ENCODE measurements at places on chromosomes 12 and 14. TPM values are rescaled to one million over a fixed set of nuclear protein-coding genes. Genes with fewer than 3 reads are reported as not detected.

DNA sequence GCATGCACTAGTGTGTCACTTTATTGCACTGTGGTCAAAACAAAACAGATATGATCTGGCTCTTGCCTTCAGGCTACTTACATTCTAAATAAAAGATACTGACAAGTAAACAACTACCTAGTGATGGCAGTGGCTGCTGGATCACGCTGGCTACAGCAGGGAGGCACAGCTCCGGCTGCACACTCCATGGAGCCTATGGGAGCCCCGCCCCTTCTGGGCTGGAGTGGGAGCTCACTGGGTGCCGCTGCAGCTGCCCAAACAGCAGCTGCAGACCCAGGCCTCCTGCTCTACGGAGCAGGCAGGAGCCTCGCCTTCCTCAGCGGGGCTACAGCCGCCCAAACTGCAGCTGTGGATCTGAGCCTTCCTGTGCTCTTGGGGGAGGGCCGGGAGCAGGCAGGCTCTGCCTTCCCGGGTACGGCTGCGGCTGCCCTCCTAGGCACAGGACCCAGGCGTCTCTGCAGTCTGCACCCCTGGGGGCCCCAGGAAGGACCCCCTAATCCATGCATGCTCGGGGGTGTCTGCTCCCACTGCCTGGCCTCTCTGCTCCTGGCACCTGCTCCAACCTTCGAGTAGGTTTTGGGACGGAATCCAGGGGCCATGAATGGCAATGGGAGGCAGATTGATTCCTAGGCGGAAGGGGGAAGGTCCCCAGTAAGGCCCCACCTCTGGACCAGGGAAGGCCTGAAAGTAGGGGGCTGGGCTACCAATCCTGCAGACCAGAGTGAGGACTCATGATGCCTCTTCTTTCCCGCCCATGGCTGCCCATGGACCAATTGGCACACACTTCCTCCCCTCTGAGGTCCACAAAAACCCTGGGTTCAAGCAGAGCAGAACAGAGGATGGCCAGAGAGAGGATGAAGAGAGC, 253.1 kb downstream of the ANO6 start:
- DNase-seq: no peak

Gene ZFHX2
- 0.81 TPM for total RNA-seq

DNA sequence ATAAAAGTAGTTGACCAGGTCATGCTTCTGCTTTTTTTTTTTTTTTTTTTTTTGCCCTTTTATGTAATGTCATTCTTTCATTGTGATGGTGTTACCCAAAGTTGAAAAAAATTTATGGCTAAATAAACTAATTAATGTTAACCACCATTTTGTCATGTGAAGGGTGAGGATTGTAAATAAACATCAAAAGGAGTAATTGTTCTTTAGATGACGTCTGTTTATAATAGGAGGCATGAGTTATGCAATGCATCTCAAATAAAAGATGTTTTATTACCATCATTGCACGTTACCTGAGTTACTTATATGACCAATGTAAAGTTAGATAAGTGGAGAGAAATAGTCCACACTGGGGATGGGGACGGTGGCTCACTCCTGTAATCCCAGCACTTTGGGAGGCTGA, 349.9 kb upstream of the PDE3A start:
- no peak for DNase-seq

DNA sequence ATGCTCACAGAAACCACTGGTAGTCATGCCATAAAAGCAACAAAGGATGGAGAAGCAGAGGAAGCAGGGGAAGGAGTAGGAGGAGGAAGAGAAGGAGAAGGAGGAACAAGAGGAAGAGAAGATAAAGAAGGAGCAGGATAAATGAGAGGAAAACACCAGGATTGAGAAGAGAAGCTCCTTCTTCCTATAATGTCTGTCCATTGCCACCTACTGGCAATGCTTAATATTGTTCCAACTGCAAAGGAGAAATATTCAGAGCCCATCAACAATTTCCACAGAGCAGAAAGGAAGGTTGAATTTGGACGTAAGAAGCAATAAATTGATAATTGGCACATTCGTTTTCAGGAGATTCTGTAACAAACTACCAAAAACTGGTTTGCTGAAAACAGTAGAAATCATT, 898.4 kb downstream of the SLC16A7 start:
- no peak for DNase-seq

GRCh38 chr14:90654831-90655276, 161.4 kb downstream of the TTC7B start:
- no peak for DNase-seq

DNA sequence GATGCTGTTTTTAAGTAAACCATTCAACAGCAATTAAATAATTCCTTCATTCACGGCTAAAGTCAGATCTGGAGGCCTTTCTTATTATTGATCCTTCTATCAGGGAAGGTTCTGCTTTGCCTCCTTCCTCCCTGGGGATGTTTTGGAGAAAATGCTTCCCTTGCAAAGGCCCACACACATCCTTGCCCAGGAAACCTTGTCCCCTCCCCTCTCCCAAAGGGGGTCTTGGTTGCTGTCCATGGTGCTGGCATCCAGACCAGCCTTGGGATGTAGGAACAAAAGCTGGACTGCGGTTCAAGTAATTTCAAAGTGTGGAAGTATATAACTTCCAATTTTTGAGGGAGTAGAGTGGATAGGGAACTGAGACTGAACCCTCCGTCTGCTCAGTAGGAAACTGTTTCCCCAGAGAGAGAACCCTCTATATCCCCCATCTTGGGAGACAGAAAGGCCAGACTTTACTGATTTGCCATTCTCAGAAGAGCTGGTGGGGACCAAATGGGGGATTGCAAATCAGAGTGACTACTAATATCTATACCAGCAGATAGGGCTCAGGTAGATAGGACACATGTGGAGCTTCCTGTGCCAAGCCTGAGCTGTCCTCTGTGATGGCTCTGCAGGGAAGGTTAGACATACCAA, 5.6 kb downstream of the MARCHF9 start:
- DNase-seq: no peak

- DNase-seq: no peak
Measured at GRCh38 chr14:103243764-103244737, 90.0 kb upstream of the EIF5 start.

Gene PTGDR
- 0.15 TPM for total RNA-seq

DNA sequence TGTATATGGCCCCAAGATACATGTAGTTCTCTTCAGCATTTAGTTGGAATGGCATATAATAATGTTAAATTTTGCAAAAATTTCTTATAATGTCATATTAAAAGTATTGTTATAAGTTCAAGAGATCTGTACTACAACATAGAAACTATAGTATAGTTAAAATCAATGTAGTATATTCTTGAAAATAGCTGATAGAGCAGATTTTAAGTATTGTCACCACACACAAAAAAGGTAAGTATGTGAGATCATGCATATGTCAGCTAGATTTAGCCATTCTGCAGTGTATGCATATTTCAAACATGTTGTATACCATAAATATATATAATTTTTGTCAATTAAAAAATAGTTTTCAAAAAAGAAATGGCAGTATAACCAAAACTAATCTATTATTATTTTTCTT, 86.5 kb downstream of the PLBD1 start:
- DNase-seq: no peak

Gene KRT77
- total RNA-seq: not detected

DNA sequence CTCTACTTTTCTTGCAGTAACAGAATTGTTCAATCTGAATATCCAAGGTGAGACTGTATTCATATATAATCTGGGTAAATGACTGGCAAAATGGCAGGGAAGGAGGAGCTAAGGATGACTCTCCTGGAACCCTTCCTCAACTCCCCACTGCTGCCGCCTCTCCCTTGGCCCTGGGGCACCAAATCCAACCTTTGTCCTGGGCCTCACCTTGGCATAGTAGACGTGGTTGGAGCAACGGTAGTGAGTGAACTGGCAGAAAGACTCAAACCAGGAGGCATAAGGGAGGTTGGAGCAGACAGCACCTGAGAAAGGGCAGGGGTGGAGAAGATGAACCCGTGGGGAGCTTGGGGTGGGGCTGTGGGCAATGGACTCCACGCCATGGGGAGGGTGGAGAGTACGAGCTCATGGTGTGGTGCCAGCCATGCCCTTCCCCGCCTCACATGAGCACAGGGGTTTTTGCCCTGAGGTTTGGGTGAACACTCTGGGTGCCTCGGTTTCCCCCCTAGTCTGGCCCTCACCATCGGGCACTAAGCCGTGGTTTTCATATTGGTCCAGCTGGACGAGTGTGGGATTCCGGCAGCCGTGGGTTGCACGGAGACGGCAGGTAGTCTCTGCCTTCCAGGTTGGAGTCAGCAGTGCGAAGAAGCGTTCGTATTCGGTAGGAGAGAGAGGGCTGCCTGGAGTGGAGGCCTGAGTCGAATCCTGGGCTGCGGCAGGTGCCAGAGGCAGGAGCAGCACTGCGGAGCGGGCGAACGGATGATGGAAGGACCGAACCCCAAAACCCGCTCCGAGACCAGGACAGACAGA, 753 bp downstream of the ACRBP start:
- no peak for DNase-seq

Gene PPP1R13B
- 15.3 TPM for total RNA-seq

DNA sequence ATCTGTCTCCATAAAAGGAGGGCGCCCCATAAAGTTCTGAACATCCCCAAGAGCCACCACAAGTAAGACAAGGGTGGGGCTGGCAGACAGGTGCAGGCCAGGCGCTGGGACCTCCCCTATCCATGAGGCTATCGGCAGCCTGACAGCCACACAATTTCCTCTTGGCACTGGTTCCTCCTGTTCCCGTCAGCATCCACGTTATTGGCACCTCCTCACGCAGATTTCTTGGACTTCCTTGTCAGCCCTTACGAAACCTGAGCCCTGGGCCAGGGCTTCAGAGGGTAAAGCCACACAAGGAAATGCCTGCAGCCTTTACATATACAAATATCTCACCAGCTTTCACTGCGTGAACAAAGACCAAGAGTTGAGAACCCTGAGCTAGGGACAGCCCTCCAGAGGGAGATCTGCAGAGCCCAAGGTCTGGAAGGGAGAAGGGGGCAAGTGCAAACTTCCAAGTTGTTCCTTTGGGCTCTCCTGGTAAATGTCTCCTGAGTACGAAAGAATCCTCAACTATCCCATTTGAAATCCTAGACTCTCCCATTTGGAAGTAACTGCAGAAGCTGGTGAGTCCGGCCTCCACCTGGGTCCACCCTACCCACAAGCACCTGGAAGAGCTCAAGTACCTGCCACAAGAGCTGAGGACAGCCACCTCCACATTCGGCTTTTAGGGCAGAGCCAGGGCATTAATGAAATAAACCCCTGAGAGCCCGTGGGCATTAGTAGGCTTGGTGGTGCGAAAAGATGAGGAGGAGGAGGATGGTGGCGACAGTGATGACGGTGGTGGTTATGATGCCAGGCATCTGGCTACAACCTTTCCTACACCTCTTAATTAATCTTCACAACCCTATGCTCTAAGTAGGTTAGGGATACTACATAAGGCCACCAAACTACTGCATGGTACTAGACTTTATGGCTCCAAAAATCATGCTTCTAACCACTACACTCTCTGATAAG, 5.5 kb upstream of the TC2N start:
- peak; percentile 56 for DNase-seq

- DNase-seq: no peak
Measured at GRCh38 chr14:61502459-61503093, 181.2 kb downstream of the PRKCH start.

DNA sequence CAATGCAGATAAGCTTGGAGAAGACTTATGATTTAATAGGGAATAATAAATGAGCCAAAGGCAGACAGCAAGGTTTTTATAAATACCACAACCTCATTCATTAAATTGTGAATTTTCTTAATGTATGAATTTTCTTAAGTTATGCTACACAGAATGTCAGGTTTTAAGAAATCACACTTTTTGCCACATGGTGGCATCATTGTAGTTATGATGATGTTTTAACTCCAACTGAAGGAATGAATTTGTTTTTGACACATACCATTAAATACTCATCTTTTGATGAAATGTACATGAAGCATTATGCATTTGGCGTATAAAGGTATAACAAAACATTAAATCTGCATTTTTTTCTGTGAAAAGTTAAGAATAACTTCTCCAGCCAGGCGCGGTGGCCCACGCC, 524.1 kb upstream of the FBXO33 start:
- no peak for DNase-seq

DNA sequence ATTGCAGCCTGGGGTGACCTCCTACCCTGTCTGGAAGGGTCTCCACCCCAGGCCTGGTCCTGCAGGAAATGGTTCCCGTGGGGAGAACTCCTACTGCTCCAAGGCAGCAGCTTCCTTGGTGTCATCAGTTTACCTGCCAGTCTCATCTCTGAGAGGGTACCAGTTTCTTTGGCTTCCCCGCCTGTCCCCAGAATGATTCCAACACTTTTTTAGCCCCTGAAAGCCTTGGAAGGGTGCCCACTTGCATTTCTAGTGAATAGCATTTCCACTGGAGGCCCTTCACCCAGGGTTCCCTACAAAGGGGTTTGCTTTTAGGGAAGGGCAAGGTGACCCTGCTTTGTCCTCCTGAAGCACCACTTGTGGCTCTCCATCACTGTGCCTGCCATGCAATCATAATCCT, 284.3 kb downstream of the ZFP36L1 start:
- no peak for DNase-seq

Gene POLR3B
- 7.9 TPM for total RNA-seq

- DNase-seq: peak; percentile 87
Measured at GRCh38 chr14:74712499-74713394, at the start of the genes AREL1 and FCF1. Gene AREL1, minus strand, starts transcription at chr14:74713080. Its CDS starts 27,465 bp downstream, at chr14:74685615. Gene FCF1, plus strand, starts transcription at chr14:74713144. Its CDS starts 54 bp downstream, at chr14:74713198.

Measured in left lobe of liver (tissue), 2 donors.